ENCODE measurements at places on chromosomes 3 and 15.

DNA sequence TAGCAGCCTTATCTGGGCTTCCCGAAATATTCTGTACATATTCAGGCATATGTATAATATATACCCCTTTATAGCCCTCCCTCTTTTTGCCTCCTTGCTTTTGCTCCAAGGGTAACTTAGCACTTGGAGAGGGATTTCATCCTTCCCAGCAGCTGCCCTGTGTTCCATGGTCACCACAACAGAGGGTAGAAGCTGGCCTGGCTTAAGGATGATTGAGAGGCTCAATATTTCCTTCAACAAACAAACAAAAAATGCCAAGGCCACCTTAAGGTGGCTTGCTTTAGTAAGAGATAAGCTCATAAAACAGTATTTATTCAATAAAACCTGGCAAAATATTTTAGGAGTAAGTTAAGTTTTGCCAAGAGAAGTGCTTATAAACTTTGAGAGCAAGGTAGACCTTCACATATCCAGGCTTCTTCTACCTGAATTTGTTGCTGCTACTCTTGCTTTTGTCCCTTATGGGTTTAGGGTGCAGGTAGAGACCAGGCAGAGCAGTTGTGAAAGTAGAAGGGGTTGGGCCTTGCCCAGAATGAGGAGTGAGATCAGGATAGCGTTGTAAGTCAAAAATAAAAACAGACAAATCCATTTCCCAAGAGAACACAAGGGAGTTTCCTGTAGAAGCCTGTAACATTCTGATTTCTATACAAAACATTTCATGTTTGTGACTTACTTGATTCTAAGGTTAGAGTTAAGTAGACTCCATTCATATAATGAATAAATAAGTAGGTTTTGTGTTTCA, 52.7 kb upstream of the ATOSA start:
- no peak for DNase-seq

- no peak for DNase-seq
Measured at GRCh38 chr3:120664926-120665325, 17.1 kb downstream of the HGD start.

DNA sequence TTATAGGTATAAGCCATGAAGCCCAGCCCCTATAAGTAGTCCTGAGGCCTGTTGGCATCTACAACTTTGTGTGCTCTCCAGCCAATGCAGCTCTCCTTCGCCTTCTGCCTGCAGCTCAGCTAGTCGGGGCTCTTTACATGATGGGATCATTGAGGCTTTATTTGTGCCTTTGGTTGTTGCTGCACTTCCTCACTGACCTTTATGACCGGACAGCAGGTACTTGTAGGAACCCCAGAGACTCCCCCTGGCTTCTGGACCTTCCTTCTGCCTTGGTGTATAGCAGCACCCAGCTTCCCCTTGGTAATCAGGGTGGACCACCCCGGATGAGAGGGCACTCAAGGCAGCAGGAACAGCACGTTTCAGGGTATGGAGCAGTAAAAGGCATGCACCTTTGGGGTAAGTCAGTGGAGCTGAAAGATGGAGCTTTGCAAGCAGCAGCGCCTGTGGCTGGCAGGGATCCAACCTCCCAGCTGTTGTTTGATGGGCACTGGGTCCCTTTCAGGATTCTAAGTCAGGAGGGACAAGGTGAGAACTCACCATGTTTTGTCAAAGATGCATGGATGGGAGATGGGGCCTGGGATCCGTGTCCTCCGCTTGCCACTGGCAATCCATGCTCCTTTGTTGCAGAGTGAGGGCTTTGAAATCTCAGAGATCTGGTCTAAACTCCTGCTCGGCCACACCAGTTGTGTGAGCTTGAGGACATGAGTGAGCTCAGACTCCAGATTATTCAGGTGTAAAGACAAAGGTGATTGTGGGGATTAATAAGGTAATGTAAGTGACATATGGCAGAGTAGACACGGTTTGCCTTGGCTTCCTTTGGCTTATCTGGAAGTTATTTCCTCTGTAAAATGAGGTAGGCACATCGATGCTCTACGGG, 65.1 kb upstream of the KLF13 start:
- no peak for DNase-seq

DNA sequence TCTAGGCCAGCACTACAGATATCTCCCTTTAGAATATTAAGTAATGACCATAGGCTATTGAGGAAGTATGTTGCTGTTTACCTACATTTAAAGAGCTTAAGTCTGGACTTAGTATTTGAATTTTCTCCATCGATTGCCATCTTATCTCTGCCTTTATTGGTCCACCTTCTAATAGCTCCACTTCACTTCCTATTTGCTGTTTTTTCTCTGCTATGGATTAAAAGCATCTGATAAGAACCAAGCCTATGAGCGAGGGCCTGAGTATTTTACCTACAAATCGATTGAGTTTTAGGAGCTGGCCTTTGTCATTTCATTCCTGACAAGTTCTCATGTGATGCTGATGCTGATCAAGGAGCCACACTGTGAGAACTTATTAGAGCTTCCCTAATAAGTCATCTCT, 52.6 kb upstream of the AKAP13 start:
- no peak for DNase-seq
